GM12878 (cell line): ENCODE measurements at places on chromosomes 1 and 21. TPM values are rescaled to one million over a fixed set of nuclear protein-coding genes. Genes with fewer than 3 reads are reported as not detected.

DNA sequence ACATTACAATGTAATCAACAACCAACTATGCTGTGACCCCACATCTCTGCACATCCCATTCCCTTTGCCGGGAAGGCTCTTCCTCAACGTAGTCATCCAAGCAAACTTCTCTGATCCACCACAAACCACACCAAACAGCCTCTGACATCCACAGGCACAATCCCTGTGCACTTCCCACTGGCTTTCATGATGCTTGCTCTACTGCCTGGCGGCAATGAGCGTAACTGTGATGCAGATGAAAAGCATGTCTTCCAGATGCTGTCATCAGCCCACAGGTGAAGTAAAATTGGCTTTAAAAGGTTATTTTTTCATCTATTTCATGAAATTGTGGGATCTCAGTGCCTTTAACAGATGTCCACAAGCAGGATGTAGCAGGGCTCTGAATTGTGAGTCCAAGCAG is 635.2 kb downstream of the SMYD3 start:
- no peaks in the 10 kb centered on the region for H3K4me1 ChIP-seq
- DNase-seq = no peak
- H3K27ac ChIP-seq = no peak overlapping the region

DNA sequence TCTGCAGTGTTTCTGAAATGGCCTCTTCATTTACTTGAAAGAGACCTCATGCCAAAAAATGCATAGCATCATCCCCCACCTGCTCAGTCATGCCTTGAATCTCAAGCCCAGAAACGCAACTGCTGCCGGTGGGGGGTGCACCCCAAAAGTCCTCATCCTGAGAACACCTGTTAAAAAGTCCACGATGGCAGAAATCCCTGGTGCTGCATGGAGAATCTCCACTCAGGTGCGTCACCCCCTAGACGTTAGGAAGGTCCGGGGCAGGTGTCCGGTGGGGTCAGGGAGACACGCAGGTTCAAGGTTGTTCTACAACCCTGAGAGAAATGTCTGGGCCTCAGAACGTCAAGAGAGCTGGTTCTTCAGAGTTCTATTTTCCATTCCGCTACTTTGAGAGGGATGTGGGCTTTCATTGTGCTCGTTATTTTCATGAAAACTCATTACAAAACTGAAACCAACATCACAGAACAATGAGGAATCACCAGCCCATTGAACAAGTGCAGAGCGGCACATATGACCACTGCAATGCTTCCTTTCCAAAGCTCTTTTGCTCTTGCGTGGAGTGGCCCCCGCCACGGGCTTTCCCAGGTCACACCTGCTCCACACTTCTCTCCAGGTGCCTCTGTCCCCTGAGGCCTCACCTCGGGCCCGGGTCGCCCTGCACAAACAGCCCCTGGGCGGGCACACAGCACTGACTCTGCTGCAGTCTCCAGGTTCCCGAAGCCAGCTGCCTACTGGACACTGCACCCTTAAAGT is 201.9 kb downstream of the TOMM20 start:
- no peaks in the 10 kb centered on the region for H3K36me3 ChIP-seq
- H3K4me1 ChIP-seq = peaks cover 53% of the 10 kb centered on the region
- DNase-seq = peak; percentile 95
- peak overlapping the region; percentile 95 for H3K27ac ChIP-seq
- no peaks in the 10 kb centered on the region for H3K27me3 ChIP-seq

GRCh38 chr1:201191653-201192260 is 1.1 kb downstream of the IGFN1 start:
- no peak for DNase-seq
- no peaks in the 10 kb centered on the region for H3K4me1 ChIP-seq
- H3K36me3 ChIP-seq = no peaks in the 10 kb centered on the region
- H3K27me3 ChIP-seq = peaks cover 7% of the 10 kb centered on the region
- no peak overlapping the region for H3K4me3 ChIP-seq

GRCh38 chr1:184972315-184973055 is 1.8 kb downstream of the NIBAN1 start:
- H3K27me3 ChIP-seq = no peaks in the 10 kb centered on the region
- no peaks in the 10 kb centered on the region for H3K36me3 ChIP-seq
- DNase-seq = no peak

- H3K36me3 ChIP-seq = no peaks in the 10 kb centered on the region
- DNase-seq = no peak
- H3K27me3 ChIP-seq = 0 out of 2 replicates have a peak, but pooled peaks cover 2% of the 10 kb centered on the region
- H3K4me3 ChIP-seq = no peak overlapping the region
Measured at GRCh38 chr1:48785869-48786268, 9.2 kb upstream of the BEND5 start.

GRCh38 chr1:153397051-153397923 is 6.4 kb upstream of the S100A8 start:
- H3K27ac ChIP-seq = no peak overlapping the region
- H3K36me3 ChIP-seq = no peaks in the 10 kb centered on the region
- no peak for DNase-seq
- H3K4me3 ChIP-seq = no peak overlapping the region
- peaks cover 5% of the 10 kb centered on the region for H3K27me3 ChIP-seq

DNA sequence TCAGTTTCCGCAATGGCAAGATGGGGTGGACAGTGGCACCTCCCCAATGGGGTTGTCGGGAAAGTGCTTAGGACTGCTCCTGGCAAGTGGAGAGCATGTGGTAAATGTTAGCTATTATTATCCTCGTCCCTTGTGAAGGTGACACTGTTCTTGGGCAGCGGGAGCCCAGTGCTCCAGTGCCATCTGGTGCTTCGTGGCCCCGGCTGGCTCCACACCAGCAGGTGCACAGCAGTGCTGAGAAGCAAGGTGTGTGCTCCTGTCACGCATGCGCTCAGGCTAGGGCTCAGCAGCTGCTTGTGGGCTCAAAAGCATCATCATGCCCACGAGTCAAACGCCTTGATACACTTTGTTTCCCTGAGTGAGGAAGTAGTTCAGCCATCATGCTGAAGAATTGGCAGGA is 24.9 kb upstream of the KCNC4 start:
- H3K4me3 ChIP-seq = no peak overlapping the region
- no peak for DNase-seq
- no peak overlapping the region for H3K27ac ChIP-seq
- peaks cover 1% of the 10 kb centered on the region for H3K27me3 ChIP-seq
- H3K36me3 ChIP-seq = no peaks in the 10 kb centered on the region

DNA sequence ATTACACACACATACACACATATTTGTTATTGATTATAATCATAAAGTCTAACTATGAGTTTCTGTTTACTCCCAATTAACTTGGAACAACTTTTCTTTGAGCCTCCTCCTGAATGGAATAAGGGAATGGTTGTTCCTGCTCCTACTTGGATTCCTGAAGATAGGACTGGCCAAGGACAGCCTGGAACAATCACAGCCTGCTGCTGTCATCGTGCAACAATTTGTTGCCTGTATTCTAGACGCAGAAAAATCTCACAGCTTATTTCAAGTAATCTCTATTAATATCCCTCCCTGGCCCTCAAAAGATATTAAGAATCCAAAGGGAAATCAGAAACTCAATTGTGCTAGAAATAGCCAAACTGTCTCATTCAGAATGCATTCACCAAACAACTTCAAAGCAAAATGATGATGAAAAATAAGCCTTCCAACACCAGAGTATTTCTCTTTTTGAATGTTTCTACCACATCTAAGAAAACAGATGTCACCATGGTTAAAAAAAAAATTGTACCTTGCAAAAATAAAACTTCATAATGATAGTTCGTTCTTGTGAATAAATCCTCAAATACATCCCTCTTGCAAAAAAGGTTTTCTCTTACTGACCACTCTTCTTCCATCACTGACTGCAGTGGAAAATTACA is 30.9 kb downstream of the RCAN1 start:
- DNase-seq = no peak
- no peaks in the 10 kb centered on the region for H3K36me3 ChIP-seq
- H3K27ac ChIP-seq = no peak overlapping the region
- H3K4me1 ChIP-seq = peaks cover 14% of the 10 kb centered on the region; the same call in 1 of the 2 replicates
- no peak overlapping the region for H3K4me3 ChIP-seq

TFF1 gene
- total RNA-seq = 0.40 TPM in 1 of 2 replicates, not detected in the other
